Eye (tissue), 1 donor: ENCODE measurements at places on chromosomes 1 and 21.

GRCh38 chr1:96214982-96215381 lies 506.6 kb upstream of the PTBP2 start:
- DNase-seq, result no peak

DNA sequence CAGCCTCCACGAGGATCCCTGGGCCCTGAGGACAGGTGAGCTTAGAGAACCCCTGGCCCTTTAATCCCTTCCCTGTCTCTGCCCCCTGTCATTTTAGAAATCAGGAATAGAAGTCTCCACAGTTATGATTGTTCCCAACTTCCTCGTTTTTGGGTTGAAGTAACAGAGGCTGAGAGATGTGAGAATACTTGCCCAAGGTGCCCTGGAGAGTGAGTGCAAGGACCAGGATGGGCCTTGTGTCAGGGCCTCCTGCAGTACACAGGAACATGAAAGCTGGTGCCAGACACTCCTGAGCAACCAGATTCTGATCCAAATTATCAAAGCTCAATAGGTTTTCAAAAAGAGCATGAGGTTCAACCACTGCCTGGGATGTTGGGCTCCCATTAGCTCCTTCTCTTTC lies 10.1 kb downstream of the HLX start:
- no peak for DNase-seq

DNA sequence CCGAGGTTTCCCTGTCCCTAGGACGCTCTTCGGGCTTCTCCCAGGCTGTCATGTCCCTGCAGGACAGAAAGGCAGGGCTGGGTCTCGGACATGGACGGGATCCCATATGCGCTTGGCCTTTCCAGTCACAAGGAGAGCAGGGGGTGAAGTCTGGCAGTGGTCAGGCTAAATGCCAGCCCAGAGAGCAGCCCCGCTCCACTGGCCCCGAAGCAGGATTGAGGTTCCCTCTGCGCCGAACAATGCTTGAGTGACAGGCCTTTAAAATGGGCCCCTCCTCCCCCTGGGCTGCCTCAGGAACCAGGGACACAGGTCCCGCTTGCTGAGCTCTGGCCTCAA lies 12.7 kb downstream of the DRAXIN start:
- DNase-seq, result peak; percentile 55

- no peak for DNase-seq
Observed at GRCh38 chr1:51270751-51271150, 34.7 kb downstream of the RNF11 start.

- DNase-seq, result no peak
Observed at GRCh38 chr1:51517361-51518032, 1.6 kb downstream of the EPS15 start.

DNA sequence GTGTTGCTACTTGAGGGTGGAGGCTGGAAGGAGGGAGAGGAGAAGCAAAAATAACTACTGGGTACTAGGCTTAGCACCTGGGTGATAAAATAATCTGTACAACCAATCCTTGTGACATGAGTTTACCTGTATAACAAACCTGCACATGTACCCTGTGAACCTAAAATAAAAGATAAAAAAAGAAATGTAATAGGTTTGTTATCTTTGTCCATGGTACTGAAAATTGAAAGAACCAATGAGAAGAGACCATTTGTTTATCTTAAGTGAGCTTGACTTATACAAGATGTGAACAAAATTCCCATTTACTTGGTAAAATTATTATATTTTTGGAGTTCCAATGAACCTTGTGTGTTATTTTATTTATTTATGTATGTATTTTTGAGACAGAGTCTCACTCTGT lies 11.1 kb upstream of the USP25 start:
- DNase-seq, result no peak

DNA sequence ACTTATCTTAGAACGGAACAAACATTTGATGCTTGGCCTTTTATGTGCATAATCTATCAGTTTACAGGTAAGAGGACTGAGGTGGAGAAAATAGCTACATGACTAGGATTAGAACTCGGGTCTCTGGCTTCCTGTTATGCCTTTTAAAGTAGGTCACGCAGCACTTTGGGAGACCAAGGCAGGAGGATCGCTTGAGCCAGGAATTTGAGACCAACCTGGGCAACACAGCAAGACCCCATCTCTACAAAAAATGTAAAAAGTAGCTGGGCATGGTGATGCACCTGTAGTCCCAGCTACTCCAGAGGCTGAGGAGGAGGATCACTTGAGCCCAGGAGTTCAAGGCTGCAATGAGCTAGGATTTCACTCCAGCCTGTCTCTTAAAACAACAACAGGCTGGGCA lies 81.9 kb upstream of the AKT3 start:
- no peak for DNase-seq

- DNase-seq, result no peak
Observed at GRCh38 chr1:234771642-234772344, 161.8 kb upstream of the IRF2BP2 start.

- DNase-seq, result no peak
Observed at GRCh38 chr1:180841415-180841814, 71.3 kb upstream of the KIAA1614 start.

DNA sequence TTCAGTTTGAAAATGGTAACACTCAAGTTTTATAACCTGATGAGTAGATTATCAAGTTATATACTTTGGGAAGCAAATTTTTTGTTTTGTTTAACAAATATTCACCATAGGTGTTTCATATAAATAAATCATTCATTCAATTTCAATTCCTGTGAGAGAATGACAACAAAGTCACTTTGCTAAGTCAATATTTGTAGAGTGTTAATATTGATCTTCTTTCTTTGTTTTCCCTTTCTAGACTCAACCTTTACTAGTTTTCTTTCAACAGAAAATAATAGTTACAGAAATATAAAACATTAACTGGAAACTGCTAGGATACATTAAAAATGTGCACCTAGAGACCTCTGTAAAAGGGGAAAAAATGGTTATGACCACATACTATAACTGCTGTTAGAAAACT lies 11.1 kb downstream of the EFCAB7 start:
- DNase-seq, result no peak
